ENCODE measurements at places on chromosomes 12 and 14. TPM values are rescaled to one million over a fixed set of nuclear protein-coding genes. Genes with fewer than 3 reads are reported as not detected.

Gene GPD1
- 52.2 TPM for polyA plus RNA-seq

Gene TMTC2
- 42.2 TPM for polyA plus RNA-seq

Gene KIF5A
- polyA plus RNA-seq: 0.32 TPM

DNA sequence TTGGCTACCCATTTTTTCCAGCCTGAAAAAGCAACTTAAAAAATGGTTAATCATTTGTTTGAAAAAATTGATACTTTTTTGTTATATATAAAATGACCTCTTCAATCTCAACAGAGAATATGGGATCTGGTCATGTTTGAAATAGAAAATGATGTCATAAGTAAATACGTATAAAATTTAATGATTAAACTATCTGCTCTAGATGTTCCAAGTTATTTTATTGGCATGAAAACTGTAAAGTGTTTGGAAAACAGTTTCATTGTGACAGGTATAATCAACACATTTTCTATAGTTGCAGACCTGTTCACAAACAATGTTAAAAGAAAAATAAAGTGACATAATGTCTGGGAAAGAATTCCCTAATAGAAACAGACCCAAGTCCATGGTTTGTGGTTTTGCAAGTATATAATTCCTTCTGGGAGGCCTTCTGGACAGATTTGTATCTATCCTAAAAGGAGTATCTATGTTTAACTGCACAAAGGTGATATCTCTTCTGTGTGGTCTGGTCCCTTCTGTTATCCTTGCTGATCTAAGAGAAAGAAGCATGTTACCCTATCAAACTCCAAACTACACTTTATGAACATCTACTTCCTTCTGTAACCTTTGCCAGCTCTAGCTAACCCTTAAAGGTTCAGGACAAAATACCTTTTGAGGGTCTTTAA lies 39.5 kb upstream of the LRIG3 start:
- no peak for DNase-seq

DNA sequence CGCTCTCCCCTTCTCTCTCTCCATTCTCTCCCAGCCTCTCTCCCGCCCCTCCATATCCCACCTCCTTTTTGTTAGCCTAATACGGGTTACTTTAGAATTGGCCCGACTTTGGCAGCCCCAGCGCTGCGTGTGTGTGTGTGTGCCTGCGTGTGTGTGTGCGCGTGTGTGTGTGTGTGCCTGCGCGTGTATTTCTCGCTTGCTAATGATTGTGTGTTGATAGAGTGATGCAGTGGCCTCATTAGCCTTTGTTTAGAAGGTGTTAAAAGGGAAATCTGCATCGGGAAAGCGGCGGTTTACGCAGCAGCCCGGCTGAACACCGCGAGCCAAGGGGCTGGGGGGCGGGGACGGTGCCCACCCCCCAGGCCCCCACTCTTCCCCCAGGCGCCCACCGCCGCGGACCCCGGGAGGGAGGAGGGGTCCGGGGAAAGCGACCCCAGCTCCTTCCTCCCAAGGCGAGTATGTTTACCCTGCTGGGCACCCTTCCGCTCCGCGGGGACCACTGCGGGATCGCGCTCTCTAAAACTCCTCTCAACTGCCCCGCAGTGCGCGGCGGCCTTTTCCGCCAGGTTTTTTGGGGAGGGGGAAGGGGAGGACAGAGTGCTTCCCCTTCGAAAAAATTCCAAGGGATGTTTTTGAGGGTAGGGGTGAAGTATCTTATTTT lies 6.8 kb upstream of the LHX5 start:
- no peak for DNase-seq
